ENCODE measurements at places on chromosomes 2 and 18. TPM values are rescaled to one million over a fixed set of nuclear protein-coding genes. Genes with fewer than 3 reads are reported as not detected.

DNA sequence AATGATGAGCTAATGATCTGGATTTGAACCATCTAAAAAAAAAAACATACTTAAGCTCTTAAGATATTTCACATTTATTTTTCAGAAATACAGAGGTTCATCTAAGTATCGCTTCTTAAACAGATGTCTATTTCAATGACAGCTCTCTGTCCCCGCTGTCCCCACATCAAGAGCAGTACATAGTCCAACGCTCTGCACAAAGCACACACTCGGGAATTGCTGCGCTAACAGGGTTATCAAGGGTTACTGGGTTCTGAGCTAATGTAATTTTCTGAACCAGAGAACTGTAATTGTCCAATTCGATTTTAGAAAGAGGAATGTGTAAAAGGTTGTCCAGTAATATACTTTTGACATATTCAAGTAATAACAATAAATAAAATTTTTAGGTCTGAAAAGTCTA lies 58.8 kb upstream of the ST8SIA5 start:
- DNase-seq, result no peak

GRCh38 chr2:71743995-71744675 lies 290.8 kb downstream of the DYSF start:
- no peak for DNase-seq

CDH19 gene
- polyA plus RNA-seq, result 0.39 TPM

GRCh38 chr2:24702800-24703199 lies 90.4 kb downstream of the PTRHD1 start:
- no peak for DNase-seq

DNA sequence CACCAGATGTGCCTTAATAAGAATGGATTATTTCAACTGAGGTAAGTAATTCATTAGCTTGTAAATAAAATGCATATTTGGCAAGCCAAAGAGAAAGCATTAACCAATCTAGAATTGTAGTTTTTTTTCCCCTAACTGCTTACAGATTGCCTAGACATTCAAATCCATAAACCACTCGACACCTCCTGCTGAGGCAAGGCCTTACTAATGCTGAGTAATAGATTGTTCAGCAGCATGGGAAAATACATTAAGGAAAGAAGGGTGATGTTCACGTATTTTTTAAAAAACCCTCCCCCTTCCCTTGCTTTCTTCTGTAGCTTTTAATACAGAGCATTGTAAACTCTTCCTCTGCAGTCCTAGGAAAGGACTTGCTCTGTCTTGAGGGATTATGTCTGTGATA lies 17.0 kb upstream of the LINC00305 start:
- no peak for DNase-seq

GRCh38 chr2:10712185-10712809 lies 9.1 kb upstream of the ATP6V1C2 start:
- DNase-seq, result no peak
